ENCODE measurements at places on chromosomes 4 and X. TPM values are rescaled to one million over a fixed set of nuclear protein-coding genes. Genes with fewer than 3 reads are reported as not detected.

SSX3 gene
- polyA plus RNA-seq: not detected

ODAPH gene
- polyA plus RNA-seq: not detected

SOX3 gene
- polyA plus RNA-seq: not detected

WDR45 gene
- polyA plus RNA-seq: 57.3 TPM

MID1 gene
- polyA plus RNA-seq: not detected

FREM3 gene
- polyA plus RNA-seq: not detected

LINC00632 gene
- not detected for polyA plus RNA-seq

LARP1B gene
- polyA plus RNA-seq: 6.4 TPM

GAGE2A gene
- not detected for polyA plus RNA-seq

FGF16 gene
- polyA plus RNA-seq: not detected

EMCN gene
- polyA plus RNA-seq: not detected

ADGRG4 gene
- polyA plus RNA-seq: not detected

LRAT gene
- polyA plus RNA-seq: not detected
